ENCODE measurements at places on chromosomes 6 and 20.
A peak's percentile ranks its signal among the peaks of the same experiment; 100 is the strongest.

- no peak for DNase-seq
Observed at GRCh38 chr6:21441386-21441785, 152.2 kb upstream of the SOX4 start.

GRCh38 chr6:140774080-140774505 lies 1358.6 kb upstream of the GJE1 start:
- no peak for DNase-seq

DNA sequence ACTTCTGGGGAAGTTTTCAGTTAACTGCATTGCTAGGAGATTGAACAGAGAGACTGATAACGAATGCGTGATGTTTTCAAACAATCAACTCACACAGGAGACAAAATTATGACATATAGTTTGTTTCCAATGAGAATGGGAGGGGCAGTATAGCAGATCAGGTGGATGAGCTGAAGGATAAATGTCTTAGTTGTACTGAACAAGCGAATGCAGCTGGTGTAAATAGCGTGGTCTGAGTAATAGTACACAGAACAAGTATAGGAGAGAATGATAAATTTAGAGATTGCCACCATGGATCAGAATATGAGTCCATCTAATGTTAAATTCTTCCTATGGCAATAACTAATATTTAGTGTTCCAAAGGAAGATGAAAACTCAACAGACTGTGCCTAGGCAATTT lies 858.6 kb downstream of the EYS start:
- DNase-seq = no peak

- DNase-seq = no peak
Observed at GRCh38 chr20:22779878-22780277, 195.5 kb upstream of the FOXA2 start.

GRCh38 chr6:165769401-165769800 lies 106.4 kb upstream of the PDE10A start:
- no peak for DNase-seq

GRCh38 chr6:144195671-144196270 lies 45.5 kb downstream of the STX11 start:
- DNase-seq = no peak

- DNase-seq = no peak
Observed at GRCh38 chr6:109695468-109695867, 4.4 kb downstream of the FIG4 start.

DNA sequence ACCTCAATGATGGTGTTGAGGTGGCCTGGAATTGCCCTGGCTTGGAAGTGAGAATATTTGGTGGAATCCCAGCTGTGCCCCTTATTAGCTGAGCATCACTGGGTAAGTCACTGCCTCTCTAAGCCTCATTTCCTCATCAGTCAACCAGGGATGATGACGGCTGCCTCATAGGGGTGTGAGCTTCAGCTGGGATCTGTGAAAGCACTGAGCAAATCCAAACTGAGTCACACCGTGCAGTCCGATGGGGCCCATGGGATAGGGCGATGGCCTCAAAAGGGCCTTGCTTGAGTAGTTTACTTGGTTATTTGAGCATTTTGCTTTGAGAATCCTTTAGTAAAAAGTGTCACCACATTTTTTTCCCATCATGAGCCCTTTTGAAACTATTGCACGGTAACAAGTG lies 1.1 kb downstream of the SLC22A1 start:
- DNase-seq = no peak

- no peak for DNase-seq
Observed at GRCh38 chr6:167046861-167047495, 47.8 kb downstream of the CEP43 start.

DNA sequence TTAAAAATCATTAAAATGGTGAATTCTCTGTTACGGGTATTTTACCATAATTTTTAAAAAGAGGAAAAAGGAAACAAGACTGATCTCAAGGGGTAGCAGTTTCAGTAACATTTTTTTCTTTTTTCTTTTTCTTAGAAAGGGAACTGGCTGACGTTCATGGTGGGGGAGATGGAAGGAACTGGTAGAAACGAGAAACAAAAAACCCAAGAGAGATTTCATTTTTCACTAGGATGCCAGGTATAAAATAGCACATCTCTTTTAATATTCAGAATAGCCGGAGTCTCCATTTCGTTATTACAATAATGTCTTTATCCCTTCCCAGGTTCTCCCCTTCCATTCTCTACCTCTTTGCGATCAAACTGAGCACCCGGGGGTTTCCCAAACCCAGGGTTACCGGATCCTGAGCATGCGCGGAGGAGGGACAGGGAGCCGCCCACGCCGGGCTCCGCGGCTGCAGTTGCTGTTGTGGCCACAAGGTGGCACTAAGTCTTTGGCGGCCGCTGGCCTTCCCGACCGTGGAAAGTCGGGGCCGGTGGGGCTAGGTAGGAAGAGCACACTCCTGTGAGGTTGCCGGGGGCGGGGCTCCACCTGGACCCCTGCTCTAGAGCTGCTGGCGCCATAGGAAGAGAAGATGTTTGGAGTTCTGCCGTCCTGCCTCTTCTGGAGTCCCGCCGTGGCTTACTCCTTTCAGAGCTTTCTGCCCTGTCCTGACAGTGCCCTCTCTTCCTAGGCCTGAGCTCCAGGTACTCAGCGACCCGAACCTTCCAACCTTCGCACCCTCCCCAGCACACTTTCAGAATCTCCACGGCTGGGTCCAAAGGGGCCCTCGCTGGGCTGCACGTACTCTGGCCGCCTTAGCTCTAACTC lies 146.8 kb downstream of the SH3BGRL2 start:
- peak; percentile 69 for DNase-seq

GRCh38 chr6:111534231-111534751 lies 51.3 kb upstream of the REV3L start:
- DNase-seq = no peak

DNA sequence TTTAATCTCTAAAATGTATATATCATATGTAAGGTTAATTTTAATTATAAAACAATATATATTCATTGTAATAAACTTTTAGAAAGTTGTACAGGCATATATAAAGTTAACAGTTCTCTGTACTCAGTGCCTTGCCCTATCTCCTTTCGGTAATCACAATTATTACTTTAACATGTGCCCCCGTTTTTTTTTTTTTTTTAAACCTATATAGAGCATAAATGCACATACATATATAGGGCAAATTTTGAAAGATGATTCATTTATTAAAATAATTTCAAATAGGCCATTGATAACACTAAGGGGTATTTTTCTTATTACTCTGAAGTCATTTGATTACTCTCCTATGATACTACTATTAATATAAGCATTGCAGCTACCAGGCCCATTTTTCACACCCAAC lies 1.9 kb downstream of the ASF1A start:
- DNase-seq = no peak

DNA sequence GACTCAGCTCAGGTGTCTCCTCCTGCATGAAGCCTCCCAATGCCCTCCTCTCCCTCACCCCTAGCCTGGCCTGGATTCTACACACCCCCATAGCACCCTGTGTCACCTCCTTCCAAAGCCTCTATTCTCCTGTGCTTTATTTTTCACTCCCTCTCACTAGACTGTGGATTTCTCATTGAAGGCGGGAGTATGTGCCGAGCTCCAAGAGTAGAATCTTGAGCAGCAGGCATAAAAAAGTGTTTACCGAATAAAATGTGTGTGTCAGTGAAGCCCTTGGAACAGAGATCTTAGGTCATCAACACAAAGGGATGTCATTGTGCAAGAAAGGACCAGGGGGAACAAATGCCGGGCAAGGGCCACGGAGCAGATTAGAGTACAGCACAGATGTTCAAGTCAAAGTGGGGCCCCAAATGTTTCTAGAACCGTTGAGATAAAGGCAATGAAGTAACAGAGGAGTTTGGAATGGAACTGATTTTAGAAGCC lies 106.1 kb upstream of the TMEM170B start:
- DNase-seq = no peak

DNA sequence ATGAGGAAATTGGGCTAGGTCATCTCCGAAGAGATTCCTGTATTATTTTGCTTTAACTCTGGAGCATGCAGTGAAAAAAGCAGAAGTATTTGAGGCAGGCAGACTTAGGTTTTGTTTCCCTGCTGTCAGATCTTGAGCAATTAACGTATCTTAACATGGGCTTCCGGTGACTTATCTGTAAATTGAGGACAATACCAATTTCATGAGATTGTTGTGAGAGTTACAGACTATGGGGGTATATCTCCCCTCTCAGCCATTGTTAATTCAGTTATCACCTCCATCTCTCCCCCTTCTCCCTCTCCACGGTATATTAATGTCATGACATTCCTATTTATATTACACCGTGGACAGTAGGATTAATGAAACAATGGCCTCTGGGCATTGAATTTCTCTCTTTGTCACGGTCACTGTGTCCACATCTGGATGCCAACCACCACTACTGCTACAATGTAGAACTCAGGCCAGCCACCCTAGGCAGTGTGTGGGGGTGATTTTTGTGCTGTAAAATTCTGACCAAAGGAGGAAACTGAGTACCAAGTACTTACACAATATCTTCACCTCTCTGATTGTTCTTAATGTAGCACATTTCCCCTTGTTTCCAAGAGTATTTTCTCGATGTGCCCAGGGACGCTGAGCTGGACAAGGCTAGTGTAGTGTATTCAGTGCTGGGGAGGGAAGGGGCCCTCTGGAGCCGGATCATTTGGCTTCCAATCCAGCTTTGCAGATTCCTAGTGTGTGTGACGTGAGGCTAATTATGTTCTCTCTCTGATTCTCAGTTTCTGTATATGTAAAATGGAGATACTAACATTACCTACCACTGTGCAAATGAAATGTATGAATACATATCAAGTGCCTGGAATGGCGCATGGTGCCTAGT lies 77.2 kb downstream of the GCNT2 start:
- no peak for DNase-seq

DNA sequence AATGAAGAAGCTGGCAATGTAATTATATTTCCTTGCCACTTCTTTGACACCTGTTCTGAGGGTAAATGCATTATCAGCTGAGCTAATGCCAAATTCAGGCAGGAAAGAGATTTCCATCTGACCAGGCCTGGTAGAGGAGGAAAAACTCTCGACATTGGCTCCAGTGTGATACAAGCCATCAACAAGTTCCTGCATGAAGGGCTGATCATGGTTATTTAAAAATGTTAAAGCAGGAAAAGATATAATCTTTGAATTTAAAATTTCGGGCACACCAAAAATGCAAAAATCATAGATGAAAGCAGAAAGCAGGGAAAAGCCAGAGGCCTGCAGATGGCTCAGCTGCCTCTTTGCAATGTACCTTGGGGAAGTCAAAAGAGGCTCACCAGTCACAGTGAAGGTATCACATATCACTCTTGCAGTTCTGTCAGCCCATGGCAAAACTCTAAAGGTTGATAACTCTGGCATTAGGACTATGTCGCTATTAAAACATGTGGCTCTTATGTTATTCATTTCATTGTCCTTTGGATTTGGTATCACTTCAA lies 39.1 kb downstream of the LGSN start:
- DNase-seq = no peak

DNA sequence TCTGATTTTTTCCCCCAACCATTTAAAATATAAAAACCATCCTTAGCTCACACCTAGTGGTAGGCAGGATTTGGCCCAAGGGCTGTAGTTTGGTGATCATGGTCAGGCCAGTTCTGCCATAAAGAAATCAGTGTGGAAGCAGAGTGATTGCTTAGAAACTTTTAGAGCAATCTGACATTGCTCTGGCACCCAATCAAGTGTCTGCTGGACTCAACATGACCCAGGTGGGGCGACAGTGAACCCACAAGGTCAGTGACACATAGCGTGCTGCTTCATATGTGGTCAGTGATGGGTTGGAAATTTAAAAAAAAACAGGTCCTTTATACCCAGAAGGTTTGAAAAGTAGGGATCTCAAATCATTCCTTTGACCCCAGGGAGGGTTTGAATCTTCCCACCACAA lies 107.9 kb downstream of the BANF2 start:
- no peak for DNase-seq

DNA sequence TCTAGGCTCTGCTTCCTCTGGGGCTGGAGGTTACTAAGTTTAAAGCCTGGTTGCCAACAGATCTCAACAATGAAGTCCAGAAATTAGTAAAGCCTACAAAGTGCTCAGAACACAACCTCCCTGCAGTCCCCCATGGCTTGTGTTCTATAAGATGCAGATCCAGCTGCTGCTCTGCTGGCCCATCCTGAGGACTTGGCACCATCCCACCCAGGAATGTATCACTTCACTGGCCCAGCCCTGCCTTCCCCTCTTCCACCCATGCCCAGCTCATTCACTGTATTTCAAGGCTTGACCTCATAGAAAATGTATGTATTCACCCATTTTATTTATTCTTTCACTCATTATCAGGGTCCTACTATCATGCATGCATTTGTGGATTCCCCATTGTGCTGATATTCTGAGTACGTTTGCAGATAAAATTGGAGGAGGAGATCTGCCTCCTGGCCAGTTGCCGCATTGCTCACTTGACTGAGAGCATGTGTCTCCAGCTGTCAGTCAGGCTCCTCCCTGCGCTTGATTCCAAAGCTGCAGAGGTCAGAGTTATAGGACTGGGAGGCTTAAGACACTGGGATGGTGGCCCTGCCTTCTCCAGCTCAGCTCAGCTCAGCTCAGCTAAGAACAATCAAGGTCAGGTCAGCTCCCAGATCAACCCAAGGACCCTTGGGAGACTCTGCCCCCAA lies 104.8 kb downstream of the MAFB start:
- no peak for DNase-seq

DNA sequence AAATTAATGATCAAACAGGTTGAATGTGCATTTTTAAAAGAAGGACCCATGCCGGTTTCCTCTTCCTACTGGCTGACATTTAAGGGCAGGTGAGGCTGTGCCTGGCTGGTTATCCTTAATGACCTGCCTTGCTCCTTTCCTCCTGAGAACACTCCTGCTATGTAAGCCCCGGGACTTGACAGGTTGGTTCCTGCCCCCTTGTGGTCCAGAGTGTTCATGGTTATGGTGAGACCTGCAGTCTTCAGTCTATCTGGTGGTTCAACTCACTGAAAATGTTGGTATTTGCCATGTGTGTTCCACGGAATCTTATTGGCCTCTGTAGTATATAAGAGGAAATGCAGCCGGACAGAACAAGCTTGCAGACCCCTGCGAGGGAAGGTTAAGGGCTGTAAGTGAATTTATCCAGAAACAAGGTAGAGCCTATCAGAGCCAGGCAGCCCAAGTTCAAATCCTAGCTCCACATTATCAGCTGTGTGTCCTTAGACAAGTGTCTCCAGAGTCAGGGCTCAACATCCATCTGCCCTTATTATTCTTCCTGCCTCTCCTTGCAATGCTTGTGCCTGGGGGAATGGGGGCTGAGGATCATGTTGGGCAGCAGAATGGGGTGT lies 5.2 kb upstream of the BPIFA3 start:
- no peak for DNase-seq

DNA sequence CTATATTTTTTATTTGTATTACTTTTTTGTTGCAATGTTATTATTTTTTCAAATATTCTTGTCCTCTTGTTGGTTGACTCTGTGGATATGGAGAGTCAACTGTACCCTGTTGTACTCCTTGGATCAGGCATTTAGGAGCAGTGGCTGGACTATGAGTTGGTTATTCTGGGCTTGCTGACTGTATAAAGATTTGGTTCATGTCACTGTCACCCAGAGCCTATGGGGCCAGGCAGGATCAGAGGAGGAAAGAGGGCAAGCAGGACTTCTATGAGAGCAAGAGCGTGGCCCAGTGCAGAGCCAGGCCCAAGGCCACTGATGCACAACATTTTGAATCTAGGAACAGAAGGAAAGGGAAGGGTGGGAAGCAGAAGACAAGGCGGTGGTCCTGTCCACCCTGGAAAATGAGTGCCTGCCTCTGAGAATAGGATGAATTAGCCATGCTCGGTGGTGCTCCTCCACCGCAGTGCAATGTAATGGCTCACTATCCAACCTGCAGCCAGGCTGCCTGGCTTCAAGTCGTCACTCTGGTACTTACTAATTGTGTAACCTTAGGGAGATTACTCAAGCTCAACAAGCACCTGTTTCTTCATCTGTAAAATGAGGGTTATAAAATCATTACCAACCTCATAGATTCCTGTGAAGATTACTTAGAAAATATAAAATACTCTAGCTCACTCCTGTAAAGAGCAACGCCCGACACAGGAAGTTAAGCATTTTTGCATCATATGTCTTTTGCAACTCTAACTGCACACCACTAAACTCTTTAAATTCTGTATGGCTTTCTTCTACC lies 192.1 kb downstream of the KCNQ5 start:
- DNase-seq = no peak
